ENCODE measurements at places on chromosomes 5 and 9. TPM values are rescaled to one million over a fixed set of nuclear protein-coding genes. Genes with fewer than 3 reads are reported as not detected.

SLC6A3 gene
- not detected for total RNA-seq

NTNG2 gene
- total RNA-seq, result 3.8 TPM

DNAH5 gene
- total RNA-seq, result 0.20 TPM

PRDM9 gene
- not detected for total RNA-seq

CARD9 gene
- 3.1 TPM for total RNA-seq

NR2F1 gene
- 10.2 TPM for total RNA-seq

LCN9 gene
- not detected for total RNA-seq

KCNV2 gene
- not detected for total RNA-seq

FBLL1 gene
- 0.66 TPM for total RNA-seq

MLANA gene
- total RNA-seq, result not detected

PRRT1B gene
- not detected for total RNA-seq

FSTL4 gene
- total RNA-seq, result 0.07 TPM

GRM6 gene
- not detected for total RNA-seq

KCNN2 gene
- total RNA-seq, result 0.17 TPM

CBY3 gene
- not detected for total RNA-seq

CCDC187 gene
- total RNA-seq, result under 0.01 TPM

GM2A gene
- 38.9 TPM for total RNA-seq

LCN2 gene
- total RNA-seq, result not detected

ORM2 gene
- total RNA-seq, result not detected

SPOCK1 gene
- total RNA-seq, result 305 TPM

BTNL9 gene
- total RNA-seq, result not detected

SCGB3A2 gene
- not detected for total RNA-seq

SHC3 gene
- total RNA-seq, result 57.2 TPM

NUDT12 gene
- total RNA-seq, result 10.8 TPM

FRRS1L gene
- 0.10 TPM for total RNA-seq

FPGS gene
- 59.7 TPM for total RNA-seq

HTR1A gene
- total RNA-seq, result not detected

SWI5 gene
- total RNA-seq, result 35.3 TPM

SYK gene
- total RNA-seq, result not detected

IRX1 gene
- 0.86 TPM for total RNA-seq

Data from smooth muscle cell of the pulmonary artery (primary cell).